GM13977 (cell line): ENCODE measurements at places on chromosomes 7 and 10.

DNA sequence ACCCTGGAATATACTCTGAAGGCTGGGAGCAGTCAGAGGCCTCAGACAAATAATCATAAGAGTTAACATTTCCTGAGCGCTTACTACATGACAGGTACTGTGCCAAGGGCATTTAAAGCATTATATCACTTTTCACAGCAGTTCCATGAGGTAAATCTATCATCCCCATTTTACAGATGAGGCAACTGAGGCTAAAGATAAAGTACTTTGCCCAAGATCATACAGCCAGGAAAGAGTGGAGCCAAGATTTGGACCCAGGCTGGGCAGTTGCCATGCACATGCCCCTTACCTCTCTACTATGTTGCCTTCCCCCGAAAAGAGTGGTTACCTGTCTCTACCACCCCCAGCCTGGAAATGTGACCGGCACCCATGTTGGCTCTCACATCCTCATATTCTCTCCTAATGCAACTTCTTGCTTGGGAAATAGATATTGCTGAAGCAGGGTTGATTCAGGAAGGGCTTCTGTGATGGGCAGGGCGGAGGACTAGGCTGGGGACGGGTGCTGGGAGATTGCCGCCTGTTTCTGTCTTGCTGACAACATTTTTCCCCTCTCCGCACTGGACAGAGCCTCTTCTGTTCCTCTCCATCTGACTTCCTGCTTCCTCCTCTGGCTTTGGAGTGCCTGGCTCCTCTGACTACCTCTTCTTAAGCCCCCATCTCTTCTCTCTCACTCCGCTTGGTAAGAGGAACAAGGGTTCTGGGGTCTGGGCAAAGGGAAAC lies 13.8 kb downstream of the SMO start:
- DNase-seq = no peak

GRCh38 chr7:51482976-51483375 lies 166.4 kb upstream of the COBL start:
- DNase-seq = no peak

DNA sequence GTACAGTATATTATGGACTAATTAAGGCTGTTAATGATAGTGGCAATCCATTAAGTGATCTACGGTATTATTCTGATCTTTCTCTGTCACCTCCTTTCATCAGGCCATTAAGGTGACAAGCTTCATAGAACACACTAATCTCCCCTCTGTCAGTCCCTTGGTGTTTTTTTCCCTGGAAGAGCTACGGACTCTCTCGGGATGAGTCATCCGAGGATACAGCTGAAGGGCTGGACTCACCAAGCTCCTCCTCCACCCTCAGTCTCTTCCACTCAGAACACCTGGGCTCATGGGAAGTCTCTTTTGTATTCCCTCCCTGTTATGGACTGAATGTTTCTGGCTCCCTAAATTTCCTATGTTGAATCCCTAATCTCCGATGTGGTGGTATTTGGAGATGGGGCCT lies 69.8 kb upstream of the PLXNA4 start:
- DNase-seq = no peak

DNA sequence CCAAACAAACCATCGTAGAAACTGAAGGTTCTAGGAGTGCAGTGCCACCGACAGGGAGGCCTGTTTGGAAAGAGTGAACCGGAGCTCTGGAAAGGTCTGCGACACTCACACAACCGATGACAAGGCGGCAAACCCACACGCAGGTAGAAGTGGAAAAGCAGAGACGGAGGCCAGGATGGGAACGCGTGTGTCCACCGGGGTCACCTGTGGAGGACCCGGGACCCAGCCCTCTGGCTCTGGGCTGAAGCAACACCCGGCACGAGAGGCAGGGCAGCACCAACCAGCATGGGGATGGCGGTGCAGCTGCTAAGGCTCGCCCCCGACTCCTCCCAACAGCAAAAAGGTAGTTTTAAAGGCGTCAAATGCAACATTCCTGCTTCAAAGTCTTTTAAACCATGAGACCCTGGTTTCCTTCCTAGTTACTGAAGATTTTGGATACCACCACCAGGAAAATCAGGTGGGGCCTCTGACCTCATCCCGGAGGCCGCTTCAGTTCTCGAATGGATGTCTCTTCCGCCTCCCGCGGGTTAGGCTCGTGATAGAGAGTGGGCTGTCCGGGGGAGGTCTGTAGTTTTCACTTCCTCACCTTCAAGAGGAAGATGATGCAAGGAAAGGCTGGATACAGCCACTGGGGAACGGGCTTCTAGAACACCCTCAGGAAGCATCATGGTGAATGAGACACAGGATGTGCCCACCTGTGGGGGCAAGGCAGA lies 115.5 kb downstream of the SMURF1 start:
- no peak for DNase-seq

DNA sequence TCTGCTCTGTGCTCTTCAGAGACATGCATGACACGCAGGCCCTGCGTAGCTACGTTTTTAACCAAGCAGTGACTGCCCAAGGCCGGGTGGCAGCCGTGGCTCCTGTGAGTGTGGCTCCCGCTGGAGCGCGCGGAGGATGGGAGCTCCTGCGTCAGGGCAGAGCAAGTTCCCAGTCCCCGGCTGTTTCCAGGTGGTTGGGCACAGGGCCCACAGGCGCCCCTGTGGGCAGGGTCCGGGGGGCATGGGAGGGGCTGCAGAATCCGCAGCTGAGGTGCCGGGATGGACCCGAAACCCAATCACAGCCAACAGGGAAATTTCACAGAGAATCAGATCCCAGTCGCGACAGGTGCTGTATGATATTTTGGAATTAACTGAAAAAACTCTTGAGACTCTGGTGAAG lies 9.8 kb downstream of the NKX6-2 start:
- DNase-seq = no peak
